ENCODE measurements at places on chromosomes 11 and 22. TPM values are rescaled to one million over a fixed set of nuclear protein-coding genes. Genes with fewer than 3 reads are reported as not detected.

Gene P2RX3
- total RNA-seq: 0.30 TPM

DNA sequence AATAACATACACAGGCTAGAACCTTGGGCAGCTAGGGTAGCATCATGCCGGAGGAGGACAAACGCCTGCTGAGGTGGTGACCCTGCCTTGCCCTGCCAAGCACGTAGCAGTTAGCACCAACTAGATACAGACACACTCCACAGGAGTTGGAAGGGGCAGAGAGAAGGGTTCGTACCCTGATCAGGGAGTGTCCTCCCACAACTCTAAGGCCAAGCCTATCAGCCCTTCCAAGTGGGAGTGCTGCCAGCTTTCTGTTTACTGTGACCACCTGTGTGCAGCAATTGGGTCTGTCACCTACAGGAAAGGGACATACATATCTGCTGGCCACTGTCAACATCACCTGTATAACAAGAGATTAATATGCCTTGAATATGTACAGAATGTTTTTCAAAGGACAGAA is 1.9 kb upstream of the THAP7 start:
- no peak for DNase-seq

- DNase-seq: no peak
These were observed 108.5 kb upstream of the BID start for GRCh38 chr22:17882727-17883126.

DNA sequence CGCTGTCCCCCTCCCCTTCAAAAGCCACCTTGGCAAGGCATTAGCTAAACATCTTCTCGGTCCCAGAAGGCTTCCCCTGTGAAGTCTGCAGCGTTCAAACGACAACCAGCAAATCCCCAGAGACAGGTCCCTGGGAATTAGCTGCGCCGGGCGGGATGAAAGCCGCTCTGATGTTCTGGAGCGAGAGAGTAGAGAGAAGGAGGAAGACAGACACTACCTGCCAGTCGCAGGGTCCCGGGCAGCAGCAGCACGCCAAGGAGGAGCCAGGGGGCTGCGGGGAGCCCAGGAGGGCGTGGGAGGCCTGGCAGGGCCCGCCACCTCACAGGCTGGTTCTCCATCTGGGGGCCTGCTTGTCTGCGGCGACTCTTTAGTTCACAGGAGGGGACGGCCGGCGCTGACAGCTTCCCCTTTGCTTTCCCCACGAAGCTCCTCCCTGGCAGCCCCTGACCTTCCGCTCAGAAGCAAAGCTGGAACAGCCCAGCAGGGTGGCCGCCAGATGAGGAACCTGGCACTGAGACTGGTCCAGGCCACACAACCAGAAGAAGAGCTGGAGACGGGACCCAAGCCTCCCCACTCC is at the start of gene NFAM1:
Gene NFAM1, minus strand, starts transcription at position 384 of the 577 bp plus-strand sequence. Its CDS starts 46 bp downstream, at position 338.
- DNase-seq: no peak

DNA sequence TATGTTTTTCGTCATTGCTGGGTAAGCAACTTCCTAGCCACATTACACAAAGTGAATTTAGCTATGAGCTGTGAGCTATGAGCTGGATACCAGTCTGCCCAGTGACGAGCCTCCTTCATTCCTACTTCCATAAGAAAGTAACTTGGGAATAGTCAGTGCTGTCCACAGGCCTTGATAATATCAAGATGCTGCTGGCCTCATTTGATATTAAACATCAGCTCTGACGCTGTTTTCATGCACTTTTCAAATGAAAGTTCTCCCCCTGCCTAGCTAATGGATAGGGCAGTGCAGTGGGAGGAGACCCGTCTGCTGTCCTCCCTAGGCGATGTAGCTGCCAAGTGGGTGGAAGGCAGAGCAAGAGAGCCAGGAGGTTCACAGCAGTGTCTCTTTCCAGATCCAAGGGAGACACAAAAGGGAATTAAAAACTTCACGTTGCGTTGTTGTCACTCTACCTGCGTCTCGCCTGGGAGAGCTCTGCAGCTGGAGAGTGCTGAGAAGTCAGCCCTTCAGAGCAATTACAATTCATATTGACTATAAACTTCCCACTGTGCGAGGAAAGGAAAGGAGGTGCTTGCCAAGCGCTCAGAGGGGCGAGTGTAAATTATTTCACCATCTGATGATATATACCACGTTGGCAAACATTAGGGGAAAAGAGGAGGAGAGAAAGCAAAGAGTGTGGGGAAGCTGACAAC is 861.4 kb downstream of the NTM start:
- no peak for DNase-seq

- DNase-seq: no peak
These were observed 23.3 kb downstream of the MICALL1 start for GRCh38 chr22:37929390-37929789.

Gene FBXO3
- 40.9 TPM for total RNA-seq

GRCh38 chr11:7749456-7749855 is 43.2 kb upstream of the OVCH2 start:
- DNase-seq: no peak

DNA sequence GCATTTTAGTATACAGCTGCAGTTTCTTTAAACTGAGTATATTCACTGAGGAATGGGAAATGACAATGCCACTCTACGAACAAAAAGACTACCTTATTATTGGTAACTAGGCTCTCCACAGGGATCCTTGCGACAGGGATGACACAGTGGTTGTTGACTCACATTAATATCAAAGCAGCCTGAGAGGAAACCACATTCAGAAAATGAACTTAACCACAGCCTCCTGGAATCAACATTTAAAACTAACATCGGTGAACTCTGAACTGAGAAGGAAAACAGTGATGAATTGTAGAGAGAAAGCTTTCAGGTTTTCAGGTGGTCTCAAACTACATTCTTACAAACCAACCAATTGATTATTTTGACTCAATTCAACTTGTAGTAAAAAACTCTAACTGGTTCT is 90.3 kb upstream of the MTMR2 start:
- DNase-seq: no peak

Measured in skin of body (tissue), 3 donors.